ENCODE measurements at places on chromosomes 7 and 10. TPM values are rescaled to one million over a fixed set of nuclear protein-coding genes. Genes with fewer than 3 reads are reported as not detected.

GRCh38 chr7:73341877-73342276 is 13.9 kb downstream of the FKBP6 start:
- peak; percentile 73 for DNase-seq

GRCh38 chr10:17228091-17229015 is at the start of gene VIM:
Gene VIM, plus strand, starts transcription at chr10:17228241. Its CDS starts 1,182 bp downstream, at chr10:17229423.
- DNase-seq, result peak; percentile 95

DNA sequence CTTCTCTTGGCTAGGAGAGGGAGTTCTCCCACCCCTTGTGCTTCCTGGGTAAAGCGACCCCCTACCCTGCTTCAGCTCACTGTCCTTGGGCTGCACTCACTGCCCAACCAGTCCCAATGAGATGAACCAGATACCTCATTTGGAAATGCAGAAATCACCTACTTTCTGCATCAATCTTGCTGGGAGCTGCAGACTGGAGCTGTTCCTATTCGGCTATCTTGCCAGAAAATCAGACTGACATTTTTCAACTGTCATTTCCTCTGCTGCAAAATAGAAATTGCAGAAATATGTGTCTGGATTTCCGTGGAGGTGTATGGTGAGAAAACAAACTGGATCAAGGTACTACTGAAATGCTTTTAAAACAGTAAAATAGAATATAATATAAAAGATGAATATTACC is 43.0 kb upstream of the CYP2C18 start:
- no peak for DNase-seq

DNA sequence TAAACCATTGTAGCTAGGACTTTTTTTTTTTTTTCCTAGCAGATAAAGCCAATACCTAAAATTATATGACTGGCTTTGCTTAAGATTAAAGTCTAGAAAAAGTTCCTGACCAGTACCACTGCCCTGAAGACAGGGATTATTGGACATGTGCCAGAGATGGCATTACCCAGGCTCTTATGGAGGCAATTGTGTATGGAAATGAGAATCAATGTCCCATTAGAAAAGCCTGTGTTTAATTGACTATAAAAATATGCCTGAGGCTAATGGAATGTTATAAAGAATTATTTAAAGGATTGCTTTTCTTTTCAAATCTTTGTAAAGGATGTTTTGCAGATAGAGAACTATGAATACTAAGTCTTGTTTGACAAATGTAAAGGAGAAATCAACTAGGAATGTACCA is 196.7 kb downstream of the ANK3 start:
- no peak for DNase-seq

GRCh38 chr10:43739161-43739560 is 90.5 kb upstream of the ZNF32 start:
- DNase-seq, result peak; percentile 83

- no peak for DNase-seq
These were observed 124.4 kb downstream of the EMX2 start for GRCh38 chr10:117666965-117667364.

KCNK18 gene
- not detected for total RNA-seq

DNA sequence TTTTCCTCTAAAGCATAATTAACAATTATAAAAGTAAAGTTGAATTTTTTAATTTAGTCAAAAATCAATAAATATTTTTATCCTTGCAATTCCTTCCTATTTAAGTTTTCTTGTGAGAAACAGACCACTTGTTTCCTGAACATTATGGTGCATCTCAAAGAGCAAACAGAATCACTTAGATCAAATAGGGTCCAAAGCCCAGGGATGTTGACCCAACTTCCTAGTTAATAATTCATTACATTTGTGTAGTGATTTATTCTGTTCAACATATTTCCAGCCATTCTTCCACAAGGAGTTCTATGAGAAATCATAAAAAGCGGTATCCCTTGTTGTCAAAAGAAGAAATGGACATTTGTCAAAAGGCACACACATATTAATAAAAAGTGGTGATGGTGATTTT is 315.6 kb downstream of the LRRTM3 start:
- DNase-seq, result no peak

DNA sequence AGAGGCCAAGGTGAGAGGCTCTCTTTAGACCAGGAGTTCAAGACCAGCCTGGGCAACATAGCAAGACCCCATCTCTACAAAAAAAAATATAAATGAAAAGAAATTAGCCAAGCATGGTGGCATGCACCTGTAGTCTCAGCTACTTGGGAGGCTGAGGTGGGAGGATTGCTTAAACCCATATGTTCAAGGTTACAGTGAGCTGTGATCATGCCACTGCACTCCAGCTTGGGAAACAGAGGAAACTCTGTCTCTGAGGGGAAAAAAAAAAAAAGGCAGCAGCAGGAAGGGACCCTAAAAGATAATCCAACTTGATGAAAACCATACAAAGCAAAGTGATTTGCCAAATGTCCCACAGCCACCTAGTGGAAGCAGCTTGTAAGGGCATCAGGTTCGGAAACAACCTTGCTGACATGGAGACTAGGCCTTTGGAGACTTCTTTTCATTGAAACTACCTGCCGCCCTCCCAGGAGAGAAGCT is 15.6 kb upstream of the PBLD start:
- DNase-seq, result peak; percentile 60

DNA sequence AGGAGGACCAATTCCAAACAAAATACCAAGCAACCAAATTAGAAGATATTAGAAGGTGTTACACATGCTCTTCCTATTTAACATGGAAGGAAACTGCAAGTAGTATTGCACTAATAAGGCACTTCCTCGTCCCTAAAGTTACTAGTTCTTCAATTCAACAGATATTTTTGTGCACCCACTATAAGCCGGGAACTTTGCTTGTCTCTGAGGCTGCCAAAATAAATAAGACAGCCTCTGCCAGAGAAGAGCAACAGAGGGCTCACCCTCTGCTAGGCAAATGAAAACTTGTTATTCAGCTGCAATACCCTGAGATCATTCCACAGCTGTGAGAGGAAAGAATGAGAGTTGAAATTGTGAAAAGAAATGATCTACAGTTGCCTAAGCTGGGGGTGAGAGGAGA is 37.4 kb upstream of the GSAP start:
- DNase-seq, result peak; percentile 48

BUD23 gene
- 28.6 TPM for total RNA-seq

MINDY3 gene
- total RNA-seq, result 36.2 TPM

DNA sequence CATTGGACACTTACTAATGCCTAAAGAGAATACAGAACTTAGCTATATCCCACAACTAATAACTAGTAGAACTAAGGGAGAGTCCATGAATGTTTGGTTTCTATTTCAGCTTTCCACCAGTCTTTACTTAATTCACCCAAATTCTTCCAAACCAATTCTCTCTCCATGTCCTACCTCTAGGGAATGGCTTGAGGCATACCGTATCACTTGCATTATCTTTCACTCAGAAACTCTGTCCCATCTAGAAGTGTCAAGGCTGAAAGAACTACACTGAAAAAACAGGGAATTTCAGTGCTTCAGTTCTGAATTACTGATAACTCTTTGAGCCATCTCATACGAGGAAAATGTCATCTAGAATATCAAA is 758 bp downstream of the TMEM168 start:
- no peak for DNase-seq

DNA sequence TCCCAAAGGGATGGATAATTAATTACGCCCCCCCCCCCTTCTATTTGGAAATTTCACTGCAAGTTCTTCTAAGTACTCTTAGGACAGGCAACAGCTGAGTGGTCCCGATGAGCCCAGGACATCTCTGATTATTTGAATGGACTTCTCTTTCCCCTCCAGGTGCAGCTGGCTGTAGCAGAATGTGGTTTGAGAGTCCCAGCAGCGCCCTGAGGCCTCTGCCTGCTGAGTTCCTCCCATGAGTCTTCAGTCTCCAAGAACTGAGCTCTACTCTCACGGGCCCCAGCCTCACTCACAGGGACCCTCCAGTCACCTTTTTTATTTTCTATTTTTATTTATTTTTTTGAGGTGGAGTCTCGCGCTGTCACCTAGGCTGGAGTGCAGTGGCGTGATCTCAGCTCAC is 63.6 kb upstream of the SFMBT2 start:
- DNase-seq, result no peak

DNA sequence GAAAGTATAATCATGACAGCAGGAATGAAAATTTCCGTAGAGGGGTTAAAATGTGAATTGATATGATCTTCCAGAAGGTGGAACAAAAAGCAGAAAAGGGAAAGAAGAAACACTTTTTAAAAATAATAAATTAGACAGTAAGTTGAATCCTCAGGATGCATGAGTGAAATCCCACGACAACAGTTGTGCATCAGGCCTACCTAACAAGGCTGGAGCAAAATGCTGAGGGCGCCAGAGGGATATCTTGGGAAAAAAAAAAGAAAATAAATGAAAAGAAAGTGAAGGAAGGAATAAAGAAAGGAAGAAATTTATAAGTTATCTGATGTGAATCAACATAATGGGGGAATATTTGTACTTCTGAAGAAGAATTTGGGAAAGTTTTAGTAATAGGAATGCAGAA is 13.0 kb upstream of the HUS1 start:
- DNase-seq, result no peak

DNA sequence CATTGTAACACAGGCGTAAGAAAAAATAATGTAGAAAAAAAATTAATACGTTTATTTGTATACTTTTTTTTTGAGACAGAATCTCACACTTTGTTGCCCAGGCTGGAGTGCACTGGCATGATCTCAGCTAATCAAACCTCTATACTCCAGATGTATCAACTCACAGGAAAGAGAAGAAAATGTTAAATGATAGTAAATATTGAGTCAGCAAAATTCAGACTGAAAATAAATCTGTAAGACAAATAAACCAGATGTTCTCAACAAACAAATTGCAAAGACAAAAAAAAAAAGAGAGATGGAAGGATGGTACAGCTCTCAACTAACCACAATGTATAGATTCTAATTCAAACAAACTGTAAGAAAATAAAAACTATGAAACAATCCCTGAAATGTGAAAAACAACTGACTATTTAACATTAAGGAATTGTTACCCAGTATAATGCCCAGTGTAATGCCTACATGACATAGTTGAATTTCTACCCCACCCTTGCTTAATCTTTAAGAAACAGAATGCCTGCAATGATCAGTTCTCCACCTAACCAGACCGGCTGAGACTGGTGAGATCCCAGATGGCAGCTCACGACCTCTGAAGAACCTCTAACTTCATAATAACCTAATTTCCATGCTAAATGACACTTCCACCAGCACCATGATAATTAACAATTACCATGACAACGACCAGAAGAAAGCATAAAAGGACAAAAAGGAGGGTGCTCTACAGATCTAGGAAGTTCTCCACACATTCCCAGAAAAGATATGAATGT is 272.0 kb upstream of the GNAI1 start:
- no peak for DNase-seq

- DNase-seq, result no peak
These were observed 257.0 kb downstream of the CREB5 start for GRCh38 chr7:28669330-28669729.

CRPPA gene
- total RNA-seq, result 3.2 TPM

GRCh38 chr7:82384051-82384464 is 59.5 kb downstream of the CACNA2D1 start:
- no peak for DNase-seq

GRCh38 chr10:48482207-48482606 is 122.7 kb downstream of the ARHGAP22 start:
- DNase-seq, result no peak

DNA sequence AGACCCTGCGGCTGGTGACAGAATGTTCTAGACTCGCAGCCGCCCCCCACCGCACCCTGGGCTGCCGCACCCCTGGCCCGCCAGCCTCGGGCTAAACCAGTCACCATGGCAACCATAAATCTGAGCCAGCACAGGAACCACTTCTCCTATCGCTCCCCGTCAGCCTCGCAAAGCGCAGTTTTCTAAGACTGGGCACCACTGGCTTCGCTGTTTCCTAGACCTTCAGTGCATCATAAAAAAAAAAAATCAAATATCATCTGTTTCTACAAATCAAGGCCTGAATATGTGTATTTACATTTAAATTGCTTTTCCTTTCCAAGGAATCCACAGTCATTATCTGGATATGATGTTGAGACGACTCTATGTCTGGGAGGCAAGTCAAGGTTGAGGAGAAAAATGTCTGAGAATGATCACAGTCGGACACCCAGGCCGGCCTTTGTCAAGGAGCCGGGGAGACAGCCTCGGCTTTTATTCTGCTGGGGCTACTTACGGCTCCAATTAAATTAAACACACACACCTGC is 99.9 kb downstream of the PTPRN2 start:
- no peak for DNase-seq

PPP1R9A gene
- 0.45 TPM for total RNA-seq

- DNase-seq, result no peak
These were observed 479.7 kb downstream of the ATRNL1 start for GRCh38 chr10:115572740-115573455.

CH25H gene
- total RNA-seq, result not detected

UBN2 gene
- 8.0 TPM for total RNA-seq

MMP21 gene
- total RNA-seq, result 0.09 TPM

GRCh38 chr10:54880996-54881395 is 80.0 kb upstream of the PCDH15 start:
- DNase-seq, result no peak

NPFFR1 gene
- not detected for total RNA-seq

GRCh38 chr7:20283385-20283784 is 47.3 kb upstream of the ITGB8 start:
- DNase-seq, result no peak

DNA sequence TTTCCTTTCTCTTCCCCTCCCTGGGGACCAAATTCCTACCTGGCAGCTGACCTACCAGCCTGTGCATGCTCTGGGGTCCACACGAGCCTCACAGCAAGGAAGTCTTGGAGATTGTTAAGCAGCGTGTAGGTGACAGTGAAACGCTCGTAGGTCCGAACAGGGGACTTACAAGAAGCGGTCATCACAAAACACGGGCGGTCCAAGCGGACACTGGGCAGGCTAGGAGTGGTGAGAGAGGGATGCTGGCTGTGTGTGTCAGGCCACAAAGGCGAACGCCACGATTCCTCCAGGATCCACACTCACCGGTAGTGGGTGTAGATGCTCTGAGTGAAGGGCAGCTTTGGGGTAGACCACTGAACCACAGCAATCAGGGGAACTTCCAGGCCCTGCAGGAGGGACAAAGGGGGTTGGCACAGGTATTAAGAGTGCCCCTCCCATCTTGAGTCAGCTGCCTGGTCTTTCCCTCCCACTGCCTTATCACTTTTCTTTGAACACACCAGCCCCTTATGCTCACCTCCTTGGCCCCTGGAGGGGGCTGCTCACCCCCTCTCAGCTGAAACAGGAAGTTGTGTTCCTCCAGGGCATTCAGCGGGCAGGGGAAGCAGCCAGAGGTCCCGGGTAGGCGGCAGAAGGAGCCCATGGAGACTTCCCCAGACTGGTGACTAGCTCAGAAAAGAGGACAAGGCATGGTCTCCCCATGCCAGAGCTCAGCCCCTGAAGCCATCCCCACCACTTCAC is 2.0 kb downstream of the TRAPPC14 start:
- no peak for DNase-seq

ABCC2 gene
- 0.98 TPM for total RNA-seq

ZNF853 gene
- 1.6 TPM for total RNA-seq

- no peak for DNase-seq
These were observed 290.5 kb downstream of the USP6NL start for GRCh38 chr10:11320809-11321520.

Measured in fibroblast of the aortic adventitia (primary cell).